ENCODE measurements at places on chromosomes 5 and 9. TPM values are rescaled to one million over a fixed set of nuclear protein-coding genes. Genes with fewer than 3 reads are reported as not detected.
A peak's percentile ranks its signal among the peaks of the same experiment; 100 is the strongest.

The PCDHGA4 gene
- 2.1 TPM for total RNA-seq

The SLC34A1 gene
- total RNA-seq, result not detected

The SLC6A19 gene
- total RNA-seq, result not detected

The HMMR gene
- 1.4 TPM for total RNA-seq

The GCNT1 gene
- total RNA-seq, result 11.6 TPM

DNA sequence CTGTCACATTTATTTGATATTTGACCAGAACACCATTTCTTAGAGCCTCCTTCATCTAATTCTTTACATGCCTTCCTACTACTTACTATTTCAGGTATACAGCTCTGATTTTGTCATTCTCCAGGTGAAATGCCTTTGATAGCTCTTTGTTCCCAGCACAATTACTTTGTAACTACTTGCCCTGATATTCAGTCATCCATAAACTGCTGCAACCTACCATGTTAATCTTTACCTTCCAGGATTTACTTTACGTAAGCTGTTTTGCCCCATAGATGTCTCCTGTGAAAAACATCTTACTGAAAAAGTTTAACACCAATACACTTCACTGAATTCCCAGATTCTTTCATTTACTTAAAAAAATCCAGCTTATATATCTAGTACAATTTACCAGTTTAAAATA, 443.8 kb upstream of the CYLC2 start:
- no peaks in the 10 kb centered on the region for H3K27me3 ChIP-seq
- no peaks in the 10 kb centered on the region for H3K4me1 ChIP-seq
- no peak for DNase-seq
- H3K27ac ChIP-seq, result no peak overlapping the region

- peaks cover 3% of the 10 kb centered on the region for H3K4me1 ChIP-seq
- DNase-seq, result no peak
- H3K4me3 ChIP-seq, result no peak overlapping the region
- H3K27ac ChIP-seq, result no peak overlapping the region
- H3K36me3 ChIP-seq, result no peaks in the 10 kb centered on the region
- no peaks in the 10 kb centered on the region for H3K27me3 ChIP-seq
These were observed 26.1 kb downstream of the TTC23L start for GRCh38 chr5:34865091-34865490.

DNA sequence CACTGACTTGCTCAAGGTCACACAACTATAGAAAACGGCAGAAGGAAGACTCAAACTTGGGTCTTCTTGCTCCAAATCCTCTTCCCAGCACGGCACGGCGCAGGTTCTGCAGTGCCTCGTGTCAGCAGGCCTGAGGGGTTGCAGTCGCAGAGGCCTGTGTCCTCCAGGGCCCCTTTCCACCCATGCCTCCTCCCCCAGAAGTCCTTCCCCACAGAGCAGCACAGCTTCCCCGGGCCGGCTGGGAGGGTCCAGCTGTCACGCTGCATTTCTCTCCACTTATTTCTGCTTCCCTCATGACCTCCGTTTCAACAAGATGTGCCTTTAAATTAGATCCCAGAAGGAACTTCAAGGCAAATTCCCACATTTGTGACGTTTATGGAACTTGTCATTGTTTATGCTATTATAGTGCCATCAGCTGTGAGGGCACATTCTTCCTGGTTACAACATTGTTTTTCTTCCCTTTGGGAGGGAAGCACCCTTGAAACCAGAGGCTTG, 148.4 kb downstream of the C5orf15 start:
- H3K27ac ChIP-seq, result peak overlapping the region; percentile 62
- H3K4me3 ChIP-seq, result no peak overlapping the region
- no peaks in the 10 kb centered on the region for H3K36me3 ChIP-seq
- no peaks in the 10 kb centered on the region for H3K27me3 ChIP-seq
- DNase-seq, result no peak

DNA sequence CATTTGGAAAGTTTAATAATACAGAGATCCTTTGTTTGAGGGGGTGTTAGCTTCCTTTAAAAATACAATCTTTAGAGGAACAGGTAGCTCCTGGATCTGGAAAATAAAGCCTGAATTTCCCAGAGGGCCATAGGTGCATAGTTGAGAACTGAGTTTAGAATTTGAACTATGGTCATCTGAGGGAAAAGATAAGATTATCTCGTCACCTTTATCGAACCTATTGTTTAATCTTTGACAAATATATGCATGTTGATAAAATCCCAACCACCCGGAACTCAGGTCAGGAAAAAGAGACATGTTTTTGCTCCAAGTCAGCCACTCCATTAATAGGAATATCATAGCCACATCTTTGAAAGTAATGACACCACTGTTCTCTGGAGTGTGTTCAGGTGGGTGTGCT, 91.7 kb upstream of the FAM169A start:
- no peaks in the 10 kb centered on the region for H3K36me3 ChIP-seq
- no peak for DNase-seq
- H3K4me1 ChIP-seq, result no peaks in the 10 kb centered on the region
- no peak overlapping the region for H3K27ac ChIP-seq
- no peak overlapping the region for H3K4me3 ChIP-seq
- H3K27me3 ChIP-seq, result no peaks in the 10 kb centered on the region

DNA sequence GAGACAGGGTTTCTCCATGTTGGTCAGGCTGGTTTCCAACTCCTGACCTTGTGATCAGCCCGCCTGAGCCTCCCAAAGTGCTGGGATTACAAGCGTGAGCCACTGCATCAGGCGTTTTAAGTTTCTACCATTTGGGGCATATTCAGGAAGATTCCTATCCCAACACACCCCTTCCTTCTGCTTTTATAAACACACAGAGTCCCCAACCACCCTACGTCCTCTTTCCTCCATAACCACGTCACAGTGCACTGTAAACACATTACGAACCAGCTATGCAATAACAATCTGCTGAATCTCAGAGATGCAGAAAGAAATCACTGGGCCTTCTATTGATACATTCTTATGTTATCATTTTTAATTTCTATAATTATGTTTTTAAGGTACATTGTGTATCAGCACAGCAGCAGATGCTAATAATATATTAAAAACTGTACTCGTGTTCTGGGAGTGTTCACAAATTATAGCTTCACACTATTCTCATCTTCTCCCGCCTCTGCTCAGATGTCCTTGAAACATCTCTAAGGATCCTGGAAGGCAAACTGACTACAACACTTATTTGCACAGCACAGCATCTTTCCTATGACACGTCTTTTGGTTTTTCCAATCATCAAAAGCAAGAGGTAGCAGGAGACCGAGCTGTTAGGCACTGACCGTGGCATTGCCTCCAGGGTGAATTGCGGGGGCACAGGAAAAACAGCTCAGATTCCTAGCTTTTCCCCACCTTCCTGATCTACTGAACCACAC, 60.2 kb downstream of the KCNIP1 start:
- H3K36me3 ChIP-seq, result no peaks in the 10 kb centered on the region
- H3K4me3 ChIP-seq, result no peak overlapping the region
- DNase-seq, result no peak
- H3K4me1 ChIP-seq, result no peaks in the 10 kb centered on the region

DNA sequence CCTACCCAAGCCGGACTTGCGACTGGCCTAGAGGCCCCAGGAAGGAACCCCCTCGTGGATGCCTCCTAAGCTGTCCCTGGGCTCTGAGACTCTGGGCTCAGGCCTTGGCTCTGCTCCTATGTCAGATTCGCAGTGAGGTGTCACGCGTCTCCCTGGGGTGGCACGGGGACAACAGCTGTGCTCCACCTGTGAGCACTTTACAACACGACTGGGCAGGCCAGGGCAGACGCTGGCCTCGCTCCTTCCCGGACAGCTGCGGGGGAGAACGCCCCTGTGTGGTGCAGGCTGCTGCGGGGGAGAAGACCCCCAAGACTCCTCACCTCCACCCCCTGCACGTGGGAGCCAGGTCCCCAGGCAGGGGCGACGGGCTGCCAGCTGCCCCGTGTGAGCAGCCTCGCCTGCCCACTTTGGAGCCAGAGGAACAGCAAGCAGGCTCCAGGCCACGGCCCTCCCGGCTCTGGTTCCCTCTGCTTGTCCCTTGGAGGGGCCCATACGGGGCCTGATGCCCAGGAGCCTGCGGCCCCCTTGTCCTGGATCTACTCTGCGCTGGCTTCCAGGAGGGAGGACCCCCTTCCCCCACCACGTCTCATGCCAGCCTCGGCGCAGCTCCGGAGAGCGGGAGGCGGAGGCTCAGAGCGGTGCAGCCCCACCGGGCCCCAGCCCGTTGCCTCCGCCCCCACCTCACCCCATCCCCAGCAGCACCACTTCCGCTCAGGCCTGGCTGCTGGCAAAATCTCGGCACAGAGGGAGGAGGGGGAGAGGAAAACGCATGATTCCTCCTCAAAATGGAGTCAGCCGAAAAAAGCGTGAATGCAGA, 36.0 kb downstream of the SARDH start:
- DNase-seq, result no peak
- H3K36me3 ChIP-seq, result no peaks in the 10 kb centered on the region
- H3K4me3 ChIP-seq, result no peak overlapping the region

DNA sequence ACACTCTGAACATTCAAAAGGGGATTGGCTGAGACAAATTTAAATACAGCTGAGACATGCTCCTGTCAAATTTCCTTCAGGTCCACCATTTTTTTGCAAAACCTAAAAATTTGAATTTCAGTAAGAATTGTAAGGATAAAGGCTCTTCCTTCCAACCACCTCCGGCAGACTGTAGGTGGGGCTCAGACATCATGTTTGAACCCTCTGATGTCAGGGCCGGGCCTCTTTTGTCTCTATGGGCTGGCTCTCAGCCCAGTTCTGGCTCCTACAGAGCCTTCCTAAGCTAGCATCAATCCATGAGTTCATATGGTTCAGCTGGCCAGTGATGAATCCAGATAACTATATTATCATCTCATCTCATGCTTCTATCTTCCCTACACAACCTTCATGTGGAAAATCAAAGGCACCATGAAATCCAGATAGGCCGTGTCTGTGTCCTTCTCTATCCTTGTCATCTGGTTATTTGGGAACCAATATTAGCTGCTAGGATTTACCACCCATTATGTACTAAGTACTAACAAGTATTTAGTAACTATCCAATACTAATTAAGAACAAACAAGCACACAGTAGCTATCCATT, 44.2 kb downstream of the NIPSNAP3B start:
- no peak overlapping the region for H3K27ac ChIP-seq
- H3K27me3 ChIP-seq, result no peaks in the 10 kb centered on the region
- peaks cover 39% of the 10 kb centered on the region for H3K36me3 ChIP-seq
- H3K4me3 ChIP-seq, result no peak overlapping the region
- no peak for DNase-seq

DNA sequence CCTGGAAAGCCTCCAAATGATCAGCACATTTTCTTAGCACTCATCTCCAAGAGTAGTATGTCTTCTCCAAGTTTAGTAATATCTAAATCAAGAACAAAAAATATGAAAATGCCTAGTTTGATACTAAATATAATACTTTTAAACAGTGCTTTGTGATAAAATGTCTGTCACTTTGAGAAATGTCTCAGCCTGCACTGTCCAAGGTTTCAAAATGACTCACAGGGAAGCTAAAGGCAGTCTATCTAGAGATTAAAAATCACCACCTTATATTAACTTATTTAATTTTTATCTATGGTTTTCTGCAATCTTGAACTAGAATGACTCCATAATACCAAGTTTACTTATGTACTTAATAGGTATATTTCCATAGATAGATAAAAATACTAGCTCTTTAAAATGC, 633.0 kb upstream of the C9orf72 start:
- no peak overlapping the region for H3K27ac ChIP-seq
- no peaks in the 10 kb centered on the region for H3K27me3 ChIP-seq
- no peaks in the 10 kb centered on the region for H3K4me1 ChIP-seq
- H3K36me3 ChIP-seq, result no peaks in the 10 kb centered on the region
- H3K4me3 ChIP-seq, result no peak overlapping the region
- DNase-seq, result no peak

DNA sequence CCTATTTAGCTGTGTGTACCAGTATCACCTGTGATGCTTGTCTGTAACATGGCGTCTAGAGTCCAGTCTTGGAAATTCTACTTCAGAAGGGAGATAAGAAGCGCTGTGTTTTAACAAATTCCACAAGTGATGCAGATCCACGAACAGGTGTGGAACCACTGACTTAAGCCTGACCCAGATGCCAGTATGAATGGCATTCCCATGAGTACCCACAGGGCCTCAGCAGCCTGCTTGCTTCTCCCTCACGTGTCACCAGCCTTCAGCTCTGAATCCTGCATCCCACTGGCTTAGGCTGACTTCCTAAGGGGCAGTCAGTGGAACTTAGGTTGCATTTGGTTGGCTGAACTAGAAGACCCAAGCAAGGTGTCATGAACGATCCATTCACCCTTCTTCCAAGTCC, 8.5 kb upstream of the DENND1A start:
- no peak for DNase-seq
- no peaks in the 10 kb centered on the region for H3K4me1 ChIP-seq
- H3K27me3 ChIP-seq, result no peaks in the 10 kb centered on the region
- no peaks in the 10 kb centered on the region for H3K36me3 ChIP-seq
- H3K4me3 ChIP-seq, result no peak overlapping the region

All from upper lobe of left lung (tissue), 6 donors.